Bronchial smooth muscle cell (primary cell): ENCODE measurements at places on chromosomes 16 and 17. TPM values are rescaled to one million over a fixed set of nuclear protein-coding genes. Genes with fewer than 3 reads are reported as not detected.

Gene RHOT1
- 23.2 and 32.8 TPM in 2 replicates for total RNA-seq

Gene SDR42E1
- total RNA-seq: 0.16 and 0.26 TPM in 2 replicates

Gene CFAP52
- 0.63 and 1.0 TPM in 2 replicates for total RNA-seq

Gene DNAH9
- total RNA-seq: not detected in 2 replicates

Gene OTOA
- total RNA-seq: under 0.01 and 0.09 TPM in 2 replicates

Gene KIF2B
- not detected in 2 replicates for total RNA-seq

Gene TBC1D26
- total RNA-seq: under 0.01 and 0.09 TPM in 2 replicates

Gene GRAPL
- total RNA-seq: 0.16 TPM in 1 of 2 replicates, not detected in the other

Gene GNG13
- total RNA-seq: not detected in 2 replicates

Gene GABARAP
- 192 and 205 TPM in 2 replicates for total RNA-seq
